Activated T-helper 2 cell treated with anti-CD3 and anti-CD28 coated beads, Interferon-gamma antibody, Interleukin-2, Interleukin-4, amounts not matched to agents 10 μg/mL and 5 μg/mL and 100 μg/mL, durations not matched to agents 14 hours and 24 hours and 36 hours (primary cell): ENCODE measurements at places on chromosomes 2 and 18.

DNA sequence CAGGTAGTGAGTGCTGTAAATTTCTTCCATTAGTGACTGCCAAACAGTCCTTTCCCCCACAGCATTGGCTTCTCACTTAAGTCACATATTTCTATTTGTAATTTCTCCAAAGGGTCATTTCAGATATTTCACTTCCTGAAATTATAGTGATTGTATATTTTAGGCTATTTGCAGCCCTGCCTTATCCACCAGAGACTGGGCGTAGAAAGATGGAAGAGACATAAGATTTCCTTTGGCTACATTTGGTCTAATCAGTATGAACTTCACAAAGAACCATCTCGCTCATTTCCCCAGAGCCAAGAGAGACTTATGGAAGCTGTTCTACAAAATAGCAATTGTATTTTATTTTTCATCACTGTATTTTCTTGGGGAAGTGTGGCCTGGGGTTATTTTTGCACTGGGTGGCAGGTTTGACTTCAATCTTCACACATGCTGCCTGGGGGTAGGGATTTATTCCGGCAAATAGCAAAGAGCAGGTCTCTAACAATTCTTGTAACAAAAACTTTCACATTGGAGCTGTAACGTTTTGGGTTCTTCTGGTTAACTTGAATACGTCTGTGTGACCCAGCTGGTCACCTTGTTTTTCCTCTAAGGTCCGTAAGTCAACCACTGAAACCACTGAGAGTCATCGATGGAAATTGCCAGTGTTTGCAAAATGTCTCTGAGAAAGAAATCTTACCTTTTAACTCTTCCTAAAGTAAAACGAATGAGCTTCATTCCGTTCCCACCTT is 170.6 kb upstream of the SERPINE2 start:
- no peak for DNase-seq

DNA sequence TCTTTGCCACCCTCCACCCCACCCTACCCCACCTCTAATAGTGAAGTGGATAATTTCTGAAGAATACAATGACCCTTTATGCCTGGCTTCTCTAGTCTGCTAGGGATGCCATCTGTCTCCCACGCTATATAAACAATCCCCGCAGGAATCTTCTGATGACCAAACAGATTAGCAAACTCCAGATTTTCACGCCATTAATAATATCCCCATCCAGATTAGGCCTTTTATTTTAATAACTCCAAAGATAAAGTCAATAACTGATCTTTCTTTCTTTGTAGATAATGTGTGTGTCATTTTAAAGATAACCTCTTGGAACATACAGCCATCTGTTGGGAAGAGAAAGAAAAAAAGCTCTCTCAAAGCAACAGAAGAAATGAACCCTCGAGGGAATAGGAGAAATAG is 47.9 kb upstream of the CCDC150 start:
- DNase-seq: no peak

DNA sequence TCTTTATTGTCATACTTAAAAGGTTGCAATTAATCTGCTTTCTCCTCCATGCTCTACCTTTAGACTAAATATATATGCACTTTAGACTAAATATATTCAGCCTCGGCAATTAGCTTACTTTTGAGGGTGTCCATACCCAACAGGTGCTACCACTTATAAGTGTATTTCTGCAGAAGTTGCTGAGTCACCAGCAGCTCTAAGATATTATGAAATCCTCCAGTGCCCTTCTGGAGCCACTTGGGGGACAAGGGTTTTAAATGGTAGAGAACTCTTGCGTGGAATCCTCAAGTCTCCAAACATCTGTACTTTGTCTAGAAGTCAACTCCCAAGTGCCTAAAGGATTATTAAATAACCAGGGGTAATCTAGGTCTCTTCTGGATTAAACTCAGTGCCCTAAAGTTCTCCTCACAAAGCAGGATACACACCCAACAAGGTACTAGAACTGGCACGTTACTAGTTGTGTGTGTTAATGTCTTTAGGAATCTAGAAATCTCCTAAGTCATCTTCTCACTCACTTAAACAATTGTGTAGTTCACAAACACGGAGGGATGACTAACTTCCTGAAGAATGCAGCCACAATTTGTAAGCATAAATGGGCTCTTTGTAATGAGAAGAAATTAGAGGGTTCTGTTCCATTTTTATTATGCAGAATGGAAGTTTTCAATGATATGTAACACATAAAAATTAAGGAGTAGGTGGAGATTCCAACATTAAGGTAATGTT is 159.7 kb downstream of the CD226 start:
- DNase-seq: no peak

DNA sequence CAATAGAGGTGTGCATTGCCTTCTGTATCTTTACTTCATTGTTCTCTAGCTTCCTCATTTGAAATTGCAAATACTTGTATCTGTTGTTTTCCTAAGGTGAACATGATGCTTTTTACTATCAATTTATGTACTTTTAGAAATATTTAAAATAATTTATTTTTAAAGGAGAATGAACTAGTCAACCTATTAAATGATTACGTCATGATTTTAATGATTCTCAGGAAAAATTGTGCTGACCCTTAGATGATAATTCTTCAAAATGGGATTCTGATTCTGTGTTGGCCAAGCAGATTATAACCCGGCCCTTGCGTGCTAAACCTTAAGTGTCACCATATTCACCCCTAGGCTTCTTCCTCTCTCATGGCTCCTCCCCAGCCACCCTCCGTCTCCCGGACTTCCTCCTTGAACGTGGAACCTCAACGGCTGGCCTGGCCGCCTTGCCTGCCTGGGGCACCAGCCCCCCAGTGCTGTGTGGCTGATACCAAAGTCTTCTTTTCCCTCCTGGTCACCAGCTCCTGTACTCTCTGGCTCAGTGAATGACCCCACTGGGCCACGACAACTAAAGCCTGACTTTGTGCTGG is 292.0 kb downstream of the GBX2 start:
- no peak for DNase-seq

GRCh38 chr2:104755026-104755878 is 98.7 kb upstream of the POU3F3 start:
- no peak for DNase-seq
